ENCODE measurements at places on chromosomes 7 and 10.

DNA sequence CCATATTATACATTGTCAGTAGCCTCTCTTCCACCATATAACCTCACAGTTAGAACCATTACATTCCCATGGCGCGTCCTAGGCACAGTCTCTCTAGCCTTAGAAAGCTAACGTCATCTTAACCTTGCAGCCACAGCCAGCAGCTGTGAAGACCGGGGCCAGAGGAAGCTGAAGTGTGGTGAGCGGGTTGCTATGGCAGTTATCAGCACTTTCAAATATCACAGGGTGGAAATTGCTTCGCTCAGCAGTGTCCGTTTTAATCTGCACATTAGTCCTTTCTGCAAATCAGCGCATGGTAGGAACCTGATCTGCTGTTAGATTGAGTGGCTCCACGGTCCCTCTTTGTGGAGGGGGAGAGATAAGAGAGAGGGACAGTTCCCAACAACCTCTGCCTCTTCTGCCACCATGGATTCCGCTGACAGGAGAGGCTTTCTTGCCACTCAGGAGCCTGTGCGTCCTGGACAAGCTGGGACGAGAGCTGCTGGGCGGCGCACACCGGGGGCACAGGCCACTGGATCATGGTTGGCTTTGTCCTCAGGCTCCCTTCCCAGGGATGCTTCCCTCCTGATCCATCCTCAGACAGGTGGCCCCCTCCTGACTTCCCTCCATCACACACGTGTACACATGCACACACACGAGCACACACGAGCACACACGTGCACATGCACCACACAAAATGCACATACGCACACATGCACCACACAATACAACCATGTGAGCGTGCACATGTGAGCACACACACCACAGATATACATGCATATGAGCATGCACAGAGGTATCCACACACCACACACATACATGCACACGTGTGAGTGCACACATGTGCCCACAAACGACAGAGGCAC, 93.8 kb downstream of the WDR37 start:
- no peak for DNase-seq

DNA sequence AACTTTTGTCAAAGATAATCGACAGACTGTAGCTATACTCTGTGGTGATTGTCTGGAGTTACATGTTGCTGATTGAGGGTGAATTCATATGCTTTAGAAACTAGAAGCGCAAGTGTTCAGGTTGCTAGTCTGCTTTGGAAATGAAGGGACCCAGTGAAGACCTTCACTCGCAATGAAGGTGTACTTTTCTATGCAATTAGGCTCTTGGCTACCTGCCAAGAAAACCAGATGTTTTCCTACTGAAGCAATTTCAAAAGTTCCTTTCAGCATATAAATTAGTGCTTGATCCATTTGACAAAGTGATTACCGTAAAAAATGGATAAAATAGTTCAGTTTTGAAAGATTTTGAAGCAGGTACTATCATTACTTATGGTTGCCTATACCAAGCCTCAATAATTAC, 10.0 kb upstream of the STK31 start:
- no peak for DNase-seq

- no peak for DNase-seq
These were observed 44.6 kb downstream of the CFAP46 start for GRCh38 chr10:132897516-132898381.

DNA sequence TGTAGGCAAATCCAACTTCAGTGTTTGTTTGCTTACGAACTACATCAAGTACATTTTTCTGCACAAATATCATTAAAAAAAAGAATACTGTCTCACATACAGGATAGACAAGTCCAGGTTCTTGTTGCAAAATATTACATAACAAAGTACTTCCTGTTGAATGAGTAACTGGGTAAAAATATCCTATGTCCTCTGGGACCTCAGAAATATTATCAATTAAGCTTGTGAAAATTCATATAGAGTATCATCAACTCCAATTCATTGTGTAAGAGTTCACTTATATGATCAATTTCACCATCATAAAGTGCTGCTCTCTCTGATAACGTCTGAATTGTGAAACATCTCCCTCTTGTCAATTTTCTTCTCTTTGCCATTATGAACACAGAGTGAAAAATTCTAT, 22.6 kb downstream of the HERC4 start:
- peak; percentile 35 for DNase-seq

GRCh38 chr10:95818668-95819067, 62.7 kb downstream of the ENTPD1 start:
- peak; percentile 61 for DNase-seq

GRCh38 chr10:68179016-68179415, 52.9 kb downstream of the ATOH7 start:
- DNase-seq, result no peak
